Stimulated activated CD4-positive, alpha-beta T cell treated with anti-CD3 and anti-CD28 coated beads, TNF-alpha, amount 100 ng/mL, for 1 hour (primary cell): ENCODE measurements at places on chromosomes 11 and 22.

- no peak for DNase-seq
Measured at GRCh38 chr11:1303973-1304372, 5.5 kb downstream of the TOLLIP start.

GRCh38 chr11:19861171-19861570 lies 148.5 kb downstream of the NAV2 start:
- DNase-seq, result no peak

DNA sequence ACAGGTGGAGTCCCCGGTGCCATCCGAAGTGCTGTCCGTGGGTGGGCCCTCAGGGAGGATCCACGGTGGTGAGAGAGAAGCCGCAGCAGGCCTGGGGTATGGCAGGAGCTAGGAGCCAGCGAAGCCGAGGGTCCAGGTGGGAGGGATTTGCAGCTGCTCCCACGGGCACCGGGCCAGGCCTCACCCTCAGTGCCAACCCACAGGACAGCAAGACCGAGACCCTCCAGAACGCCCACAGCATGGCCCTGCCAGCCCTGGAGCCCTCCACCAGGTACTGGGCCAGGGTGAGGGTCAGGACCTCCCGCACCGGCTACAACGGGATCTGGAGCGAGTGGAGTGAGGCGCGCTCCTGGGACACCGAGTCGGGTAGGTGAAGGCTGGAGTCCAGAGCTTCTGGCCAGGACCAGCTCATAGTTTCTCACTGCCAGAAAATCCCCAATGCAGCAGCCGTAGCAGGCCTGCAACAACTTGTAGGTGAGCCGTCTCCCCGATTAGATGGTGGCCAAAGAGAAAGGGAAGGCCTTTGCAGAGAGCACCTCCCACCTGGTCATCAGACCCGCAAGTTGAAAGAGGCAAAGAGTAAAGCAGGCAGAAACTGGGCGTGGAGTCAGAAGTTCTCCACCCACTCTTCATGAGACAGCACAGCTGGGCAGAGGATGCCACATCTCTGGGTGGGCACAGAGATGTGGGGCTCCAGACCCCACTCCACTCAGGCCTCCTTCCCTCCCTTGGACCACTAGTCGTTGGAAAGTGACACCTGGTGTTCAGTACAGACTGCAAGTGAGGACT lies 20.4 kb downstream of the CSF2RB start:
- DNase-seq, result no peak

- DNase-seq, result no peak
Measured at GRCh38 chr11:426851-427250, 12.1 kb upstream of the SIGIRR start.

DNA sequence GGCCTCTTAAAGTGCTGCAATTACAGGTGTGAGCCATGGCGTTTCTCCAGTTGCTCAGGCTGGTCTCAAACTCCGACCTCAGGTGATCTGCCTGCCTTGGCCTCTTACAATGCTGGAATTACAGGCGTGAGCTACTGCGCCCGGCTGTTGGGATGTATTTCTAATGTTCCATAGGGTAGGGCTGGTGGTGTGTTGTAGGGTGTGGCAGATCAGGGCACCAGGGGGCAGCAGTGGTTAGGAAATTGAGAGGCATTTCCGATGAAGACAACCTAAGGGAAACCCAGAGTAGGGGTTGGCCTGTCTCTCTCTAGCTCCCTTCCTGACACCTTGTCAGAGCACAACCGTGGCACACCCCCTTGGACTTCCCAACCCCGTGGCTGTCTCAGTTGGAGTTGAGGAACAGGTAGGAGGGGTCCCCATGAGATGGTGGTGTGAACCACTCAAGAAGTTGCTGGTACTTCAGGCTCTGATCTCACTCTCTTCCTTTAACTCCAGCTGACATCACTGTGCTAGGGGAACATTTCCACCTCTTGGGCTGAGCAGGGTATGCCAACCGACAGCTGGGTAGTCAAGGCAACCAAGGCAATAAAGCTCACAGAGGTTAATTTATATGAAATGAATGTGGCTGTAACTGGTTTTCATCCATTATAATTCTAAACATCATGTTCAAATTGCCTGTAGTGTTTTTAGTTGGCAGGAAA lies 33.0 kb downstream of the YWHAH start:
- DNase-seq, result peak; percentile 26

DNA sequence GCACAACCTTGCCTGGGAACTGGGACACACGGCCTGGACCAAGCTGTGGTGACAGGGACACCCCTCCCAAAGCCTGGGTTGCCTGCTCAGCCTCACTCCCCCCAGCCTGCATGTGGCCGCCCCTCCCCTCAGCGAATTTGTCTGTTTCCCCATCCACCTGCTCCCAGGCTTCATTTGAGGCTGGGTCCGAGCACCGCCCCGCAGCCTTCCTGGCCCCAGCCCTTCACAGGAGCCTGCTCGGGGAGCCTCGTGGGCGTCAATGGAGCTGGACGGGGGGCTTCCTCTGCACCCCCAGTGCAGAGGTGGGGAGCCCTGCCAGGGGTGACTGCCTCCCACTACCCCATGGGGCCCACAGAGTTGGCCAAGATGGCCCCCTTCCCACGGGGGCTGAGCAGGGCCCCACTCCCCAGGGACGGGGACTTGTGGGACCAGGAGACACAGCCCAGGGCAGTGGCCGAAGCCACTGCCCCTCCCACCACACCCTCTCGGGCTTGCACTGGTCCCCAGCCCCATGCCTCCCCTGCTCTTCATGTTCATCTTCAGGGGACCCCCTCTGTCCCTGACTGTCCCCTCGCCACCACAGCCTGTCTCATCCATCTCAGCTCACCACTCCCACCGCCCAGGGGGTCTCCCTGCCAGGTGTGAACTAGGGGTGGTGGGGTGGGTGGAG lies 91.7 kb downstream of the WNT7B start:
- no peak for DNase-seq

GRCh38 chr22:35812600-35812999 lies 94.9 kb downstream of the APOL5 start:
- DNase-seq, result no peak

DNA sequence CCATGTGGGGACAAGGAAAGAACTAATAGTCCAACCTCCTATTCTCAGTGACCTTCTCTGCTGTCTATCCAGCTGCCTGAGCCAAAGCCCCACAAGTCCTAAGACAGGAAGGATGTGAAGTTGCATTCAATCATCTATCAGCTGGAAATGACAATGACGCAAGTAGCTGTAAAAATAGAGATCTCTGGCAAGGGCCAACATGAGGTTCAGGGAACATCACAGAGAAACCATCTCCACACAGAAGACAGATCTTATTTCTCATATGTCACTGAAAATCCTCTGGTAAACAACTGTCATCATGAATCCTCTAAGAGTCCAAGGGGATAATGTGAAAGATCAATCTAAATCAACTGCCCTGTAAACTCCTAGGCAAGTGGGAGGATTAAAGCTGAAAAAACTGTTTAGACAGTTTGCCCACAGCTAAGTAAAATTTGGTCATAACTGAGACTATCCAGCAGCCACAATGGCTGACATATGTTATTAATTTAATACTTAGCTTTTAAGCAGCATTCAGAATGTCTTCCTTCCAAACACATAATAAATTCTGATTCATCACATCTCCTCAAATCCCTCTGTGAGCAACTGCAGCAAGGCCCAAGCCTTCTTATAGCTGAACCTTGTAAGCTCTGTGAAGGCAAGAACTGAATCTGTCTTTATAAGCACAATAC lies 52.1 kb downstream of the ALG9 start:
- no peak for DNase-seq

DNA sequence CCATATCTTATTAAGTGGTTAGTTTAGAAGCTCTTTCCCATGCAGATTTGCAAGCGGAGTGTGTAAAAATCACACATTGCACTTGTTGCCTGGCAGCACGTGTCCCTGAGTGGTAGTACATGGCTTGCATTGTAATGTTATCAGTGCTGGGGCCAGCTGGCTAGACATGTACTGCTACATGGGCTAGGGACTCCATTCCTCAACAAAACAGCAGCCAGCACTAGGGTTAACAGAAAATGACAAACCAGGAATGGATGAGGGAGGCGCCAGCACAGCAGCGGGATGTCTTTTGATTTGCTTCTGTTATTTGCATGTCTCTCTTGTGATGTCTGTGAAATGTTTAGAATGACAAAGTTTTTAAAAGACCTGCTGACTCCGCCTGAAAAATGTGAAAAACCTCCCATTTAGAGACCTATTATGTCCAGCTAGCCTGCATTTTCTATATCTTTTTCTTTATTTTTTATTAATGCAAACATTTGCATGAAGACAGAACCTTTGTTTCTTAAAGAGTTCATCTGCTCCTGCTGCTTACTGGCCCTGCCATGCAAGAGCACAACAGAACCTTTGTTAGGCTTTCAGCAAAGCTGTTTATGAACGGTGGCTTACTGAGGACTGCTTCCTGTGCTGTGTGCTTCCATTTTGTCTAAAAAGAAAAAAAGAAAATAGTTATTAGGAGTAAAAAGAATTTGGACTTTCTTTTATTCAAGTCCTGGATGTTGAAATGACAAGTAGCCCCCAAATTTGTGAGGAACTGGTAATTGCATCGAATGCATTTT lies 40.7 kb downstream of the CSTPP1 start:
- DNase-seq, result no peak

- no peak for DNase-seq
Measured at GRCh38 chr22:44956840-44957767, 52.7 kb downstream of the PHF21B start.
